Foreskin fibroblast (primary cell): ENCODE measurements at places on chromosomes 13 and 19.

DNA sequence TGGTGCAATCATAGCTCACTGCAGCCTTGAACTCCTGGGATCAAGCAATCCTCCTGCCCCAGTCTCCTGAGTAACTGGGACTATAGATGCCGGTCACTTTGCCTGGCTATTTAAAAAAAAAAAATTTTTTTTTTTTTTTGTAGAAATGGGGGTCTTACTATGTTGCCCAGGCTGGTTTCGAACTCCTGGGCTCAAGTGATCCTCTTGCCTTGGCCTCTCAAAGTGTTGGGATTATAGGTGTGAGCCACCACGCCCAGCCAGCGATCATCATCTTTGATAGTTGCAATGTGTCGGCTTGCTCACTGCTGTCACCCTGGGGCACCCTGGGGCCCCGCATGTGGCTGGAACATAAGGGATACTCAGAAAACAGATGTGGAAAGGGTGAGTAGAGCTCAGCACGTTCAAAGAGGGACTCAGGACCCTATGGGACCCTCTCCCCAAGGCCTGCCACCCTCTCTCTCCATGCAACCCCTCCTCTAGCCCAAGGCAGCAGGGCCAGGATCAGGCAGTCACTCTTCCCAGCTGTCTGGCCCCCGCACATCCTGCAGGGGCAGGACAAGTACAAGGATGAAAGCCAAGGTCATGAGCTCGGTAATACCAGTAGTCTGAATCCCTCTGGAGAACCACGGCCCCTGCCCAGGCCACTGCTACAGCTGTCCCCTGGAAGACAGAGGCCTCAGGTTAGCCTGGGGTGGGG is 6.5 kb upstream of the CCL25 start:
- no peak for DNase-seq

GRCh38 chr13:77510156-77510555 is 25.4 kb upstream of the SCEL start:
- DNase-seq = peak; percentile 17

DNA sequence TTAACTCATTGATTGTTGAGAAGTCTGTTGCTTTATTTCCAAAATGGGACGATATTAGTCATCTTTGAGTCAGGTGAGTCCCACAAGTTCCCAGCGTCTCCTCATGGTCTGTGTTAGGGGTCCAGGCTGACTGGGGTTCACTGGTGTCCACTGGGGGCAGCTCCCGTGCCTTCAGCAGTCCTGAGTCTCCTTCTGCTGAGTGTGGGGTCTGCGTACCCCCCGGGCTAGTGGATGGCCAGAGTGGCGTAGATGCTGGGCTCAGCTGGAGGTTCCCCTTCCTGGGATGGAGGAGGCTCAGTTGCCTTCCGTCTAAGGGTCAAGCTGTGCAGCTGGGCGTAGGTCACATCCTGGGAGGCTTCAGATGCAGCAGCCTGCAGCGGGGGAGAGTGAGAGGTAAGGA is 5.9 kb downstream of the LILRB3 start:
- no peak for DNase-seq

DNA sequence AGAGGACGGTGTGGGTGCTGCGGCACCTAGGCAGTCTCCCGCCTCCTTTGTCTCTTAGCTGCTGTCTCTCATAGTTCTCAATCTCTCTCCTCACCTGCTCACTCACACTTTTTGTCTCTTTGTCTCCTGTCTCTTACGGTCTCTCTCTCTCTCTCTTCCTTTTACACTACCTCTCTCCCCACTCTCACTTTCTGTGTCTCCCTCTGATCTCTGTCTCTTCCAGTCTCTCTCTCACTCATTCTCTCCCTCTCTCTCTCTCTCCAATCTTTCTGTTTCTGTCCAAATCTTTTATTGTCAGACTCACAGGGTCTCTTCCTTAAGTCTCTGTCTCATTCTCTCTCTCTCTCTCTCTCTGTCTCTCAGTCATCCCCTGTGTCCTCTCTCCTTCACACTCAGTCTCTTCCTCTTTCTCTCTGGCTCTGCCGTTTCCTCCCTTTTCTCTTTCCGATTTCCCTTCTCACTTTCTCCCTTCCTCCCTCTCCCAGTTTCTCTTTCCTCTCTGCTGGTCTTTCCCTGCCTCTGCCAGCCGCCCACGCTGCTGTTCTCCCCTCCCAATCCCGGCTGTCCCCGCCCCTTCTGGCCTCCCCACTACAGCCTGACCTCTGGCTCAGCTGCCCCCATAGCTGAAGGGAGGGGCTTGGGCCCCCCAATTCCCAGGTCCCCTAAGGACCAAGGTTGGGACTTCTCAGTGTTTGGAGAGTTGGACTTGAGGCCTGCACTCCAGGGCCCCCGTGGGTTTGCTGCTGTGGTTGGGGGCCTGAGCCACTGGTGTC is at the start of gene PLEKHA4:
PLEKHA4 (minus strand) TSS at position 504 of the 773 bp plus-strand sequence. CDS start 997 bp downstream, outside the sequence.
- peak; percentile 83 for DNase-seq

DNA sequence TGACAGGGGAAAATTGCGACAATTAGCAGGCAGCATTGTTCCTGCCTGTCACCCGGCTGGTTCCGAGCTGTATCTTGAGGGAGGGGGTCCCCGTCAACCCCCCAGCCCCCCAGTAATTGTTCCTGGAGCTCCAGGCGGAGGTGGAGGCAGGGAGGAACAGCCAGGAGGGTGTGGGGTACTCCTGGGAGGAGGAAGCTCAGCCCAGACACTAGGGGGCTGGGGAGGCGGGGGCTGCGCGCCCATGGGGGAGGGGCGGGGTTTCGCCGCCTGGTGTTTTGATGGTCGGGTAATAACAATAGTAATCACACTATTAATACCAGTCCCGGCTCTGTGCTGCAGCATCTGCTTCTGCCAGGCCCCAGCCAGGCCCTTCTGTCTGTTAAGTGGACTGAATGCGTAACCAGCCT is 8.6 kb downstream of the NPAS1 start:
- no peak for DNase-seq

- DNase-seq = peak; percentile 32
These were observed 8.7 kb downstream of the HOMER3 start for GRCh38 chr19:18932216-18932841.

DNA sequence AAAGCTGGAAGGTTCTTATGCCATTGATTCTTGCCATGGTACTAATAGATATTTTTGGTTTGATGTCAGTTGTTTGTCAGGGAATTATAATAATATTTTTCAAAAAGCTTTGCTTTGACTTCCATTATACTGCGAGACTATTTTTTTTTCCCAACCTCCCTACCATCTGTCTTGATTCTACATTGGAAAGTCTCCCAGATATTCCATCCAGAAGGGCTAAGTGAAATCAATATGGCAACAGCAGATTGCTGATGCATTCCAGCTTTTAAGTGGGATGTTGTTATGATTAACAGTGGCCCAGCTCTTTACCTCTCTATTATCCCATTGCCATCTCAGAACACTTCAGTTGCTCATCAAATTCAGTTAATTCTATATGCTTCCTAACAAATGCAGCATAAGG is 247.4 kb downstream of the OXGR1 start:
- DNase-seq = no peak

DNA sequence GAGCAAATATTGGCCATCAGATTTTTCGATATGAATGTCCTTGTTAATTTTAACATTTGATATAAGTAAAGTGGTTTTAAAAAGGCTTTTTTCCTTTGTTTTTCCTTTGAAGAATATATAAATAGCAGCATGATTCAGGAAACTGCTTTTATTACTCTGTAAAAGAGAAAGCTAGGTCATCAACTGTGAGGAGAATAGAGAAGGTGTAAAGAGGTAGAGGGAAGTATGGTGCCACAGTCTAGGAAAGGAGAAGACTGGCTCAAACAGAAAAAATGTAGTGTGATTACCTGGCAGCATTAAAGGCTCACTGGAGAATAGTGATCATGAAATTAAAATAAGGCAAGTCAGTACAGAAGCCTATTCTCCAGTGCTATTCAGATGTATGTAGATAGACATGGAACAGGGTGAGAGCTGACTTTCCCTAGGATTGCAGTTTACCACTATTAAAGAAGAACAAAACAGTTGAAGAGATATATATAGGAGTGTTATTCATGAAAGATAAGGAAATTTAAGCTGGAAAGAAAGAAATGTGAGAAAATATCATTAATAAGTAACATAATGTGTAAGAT is 1115.9 kb upstream of the PCDH9 start:
- DNase-seq = no peak
